ENCODE measurements at places on chromosomes 1 and 21. TPM values are rescaled to one million over a fixed set of nuclear protein-coding genes. Genes with fewer than 3 reads are reported as not detected.

DNA sequence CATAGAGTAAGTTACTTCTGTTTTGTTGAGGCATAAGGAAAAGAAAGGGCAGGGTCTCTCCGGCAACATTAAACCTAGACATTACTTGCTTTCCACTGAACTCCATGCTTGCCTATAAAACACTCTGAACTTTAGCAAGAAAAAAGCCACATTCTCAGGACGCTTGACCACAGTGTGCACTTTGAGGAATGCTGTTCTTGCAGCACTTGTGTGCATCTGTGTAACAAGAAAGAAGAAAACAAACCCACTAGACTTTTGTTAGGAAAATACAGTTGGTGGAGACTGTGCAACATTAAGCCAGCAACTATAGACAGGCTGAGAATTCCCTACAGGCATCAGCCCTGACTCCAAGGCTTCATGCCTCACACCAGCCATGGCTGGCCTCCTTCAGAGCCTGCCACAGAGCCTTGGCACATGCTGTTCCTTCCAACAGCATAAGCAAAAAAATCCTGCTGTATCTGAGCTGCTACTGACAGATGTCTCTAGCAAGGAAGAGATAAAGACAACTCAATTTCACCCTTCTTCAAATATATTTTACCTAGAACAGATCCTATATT, 5.8 kb downstream of the PDZK1 start:
- DNase-seq, result no peak
- H3K36me3 ChIP-seq, result peaks cover 1% of the 10 kb centered on the region
- H3K27ac ChIP-seq, result no peak overlapping the region
- H3K4me3 ChIP-seq, result no peak overlapping the region
- peaks cover 2% of the 10 kb centered on the region for H3K27me3 ChIP-seq

GRCh38 chr1:39132505-39133339, 71.8 kb upstream of the MACF1 start:
- H3K27me3 ChIP-seq, result no peaks in the 10 kb centered on the region
- H3K4me1 ChIP-seq, result peaks cover 21% of the 10 kb centered on the region
- H3K27ac ChIP-seq, result peak overlapping the region; percentile 89
- no peaks in the 10 kb centered on the region for H3K36me3 ChIP-seq
- DNase-seq, result peak; percentile 32

DNA sequence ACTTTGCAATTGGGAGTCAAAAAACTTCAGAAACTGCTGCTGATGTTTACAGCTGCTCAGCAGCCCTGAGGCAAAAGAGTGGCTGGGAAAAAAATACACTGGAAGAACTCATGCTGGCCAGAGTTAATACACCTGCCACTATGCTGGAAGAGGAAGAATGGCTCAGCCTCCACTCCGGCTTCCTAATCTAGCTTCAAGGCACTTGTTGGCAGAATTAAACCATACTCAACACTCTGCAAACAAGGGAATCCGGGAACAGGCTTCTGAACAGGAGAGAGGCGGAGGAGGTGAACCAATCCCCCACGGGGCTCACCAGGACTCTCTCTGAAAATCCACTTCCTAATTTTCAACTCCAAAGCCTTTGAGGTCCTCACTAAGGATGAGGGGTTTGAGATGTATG, 120.1 kb downstream of the CCDC185 start:
- H3K4me3 ChIP-seq, result no peak overlapping the region
- H3K27ac ChIP-seq, result no peak overlapping the region
- peaks cover 27% of the 10 kb centered on the region for H3K27me3 ChIP-seq
- DNase-seq, result no peak
- H3K4me1 ChIP-seq, result no peaks in the 10 kb centered on the region

DNA sequence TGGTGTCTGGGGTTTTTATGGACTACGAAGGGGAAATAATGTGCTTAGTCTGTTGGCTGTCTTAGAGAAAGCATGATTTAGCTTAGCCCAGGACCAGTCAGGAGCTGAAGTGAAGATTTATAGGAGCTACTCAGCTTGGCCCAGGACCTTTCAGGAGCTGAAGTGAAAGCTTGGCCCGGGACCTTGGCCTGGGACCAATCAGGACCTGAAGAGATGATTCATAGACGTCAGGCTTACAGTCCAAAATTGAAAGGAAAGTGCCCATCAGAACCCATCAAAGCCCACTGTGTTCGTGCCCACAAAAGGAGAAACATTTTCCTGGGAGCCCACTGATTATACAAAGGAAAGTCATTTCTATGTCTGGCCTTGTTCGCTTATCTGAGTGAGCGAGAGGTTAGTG, 35.6 kb downstream of the MSTO1 start:
- H3K27ac ChIP-seq, result no peak overlapping the region
- no peaks in the 10 kb centered on the region for H3K27me3 ChIP-seq
- no peak for DNase-seq
- peaks cover 4% of the 10 kb centered on the region for H3K4me1 ChIP-seq

GRCh38 chr1:69138172-69138571, 429.6 kb upstream of the LRRC7 start:
- no peaks in the 10 kb centered on the region for H3K27me3 ChIP-seq
- DNase-seq, result no peak
- no peak overlapping the region for H3K4me3 ChIP-seq
- H3K27ac ChIP-seq, result no peak overlapping the region
- no peaks in the 10 kb centered on the region for H3K36me3 ChIP-seq

DNA sequence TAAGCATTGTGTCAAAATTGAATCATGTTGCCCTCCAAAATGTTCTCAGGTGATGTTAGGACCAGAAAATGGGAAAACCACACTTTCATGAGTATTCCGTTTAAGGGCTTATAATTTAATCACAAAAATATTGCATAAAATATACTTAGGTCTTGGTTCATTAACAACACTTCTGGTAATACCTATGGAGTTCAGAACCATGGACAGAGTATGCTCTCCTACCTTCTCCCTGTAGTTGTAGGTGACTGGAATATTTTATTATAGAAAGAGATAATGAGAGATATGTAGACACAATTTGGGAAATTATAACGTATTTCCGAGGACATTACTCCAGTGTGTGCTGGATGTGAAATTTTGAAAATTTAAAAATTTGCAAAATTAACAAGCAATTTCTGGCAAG, 232.5 kb downstream of the NCAM2 start:
- H3K4me3 ChIP-seq, result no peak overlapping the region
- no peak for DNase-seq
- no peaks in the 10 kb centered on the region for H3K36me3 ChIP-seq
- H3K27ac ChIP-seq, result no peak overlapping the region
- no peaks in the 10 kb centered on the region for H3K27me3 ChIP-seq

- H3K4me1 ChIP-seq, result no peaks in the 10 kb centered on the region
- H3K27me3 ChIP-seq, result peaks cover 2% of the 10 kb centered on the region
- DNase-seq, result no peak
- no peaks in the 10 kb centered on the region for H3K36me3 ChIP-seq
- no peak overlapping the region for H3K27ac ChIP-seq
Measured at GRCh38 chr21:25615880-25616279, 8.6 kb upstream of the MRPL39 start.

CFAP74 gene
- 0.93 TPM for total RNA-seq

UBL4B gene
- not detected for total RNA-seq

GBP6 gene
- total RNA-seq, result not detected

FMO2 gene
- total RNA-seq, result not detected

KCNT2 gene
- 26.1 TPM for total RNA-seq

Measured in progenitor cell of endocrine pancreas (in vitro differentiated cells).